ENCODE measurements at places on chromosomes 11 and 22.

DNA sequence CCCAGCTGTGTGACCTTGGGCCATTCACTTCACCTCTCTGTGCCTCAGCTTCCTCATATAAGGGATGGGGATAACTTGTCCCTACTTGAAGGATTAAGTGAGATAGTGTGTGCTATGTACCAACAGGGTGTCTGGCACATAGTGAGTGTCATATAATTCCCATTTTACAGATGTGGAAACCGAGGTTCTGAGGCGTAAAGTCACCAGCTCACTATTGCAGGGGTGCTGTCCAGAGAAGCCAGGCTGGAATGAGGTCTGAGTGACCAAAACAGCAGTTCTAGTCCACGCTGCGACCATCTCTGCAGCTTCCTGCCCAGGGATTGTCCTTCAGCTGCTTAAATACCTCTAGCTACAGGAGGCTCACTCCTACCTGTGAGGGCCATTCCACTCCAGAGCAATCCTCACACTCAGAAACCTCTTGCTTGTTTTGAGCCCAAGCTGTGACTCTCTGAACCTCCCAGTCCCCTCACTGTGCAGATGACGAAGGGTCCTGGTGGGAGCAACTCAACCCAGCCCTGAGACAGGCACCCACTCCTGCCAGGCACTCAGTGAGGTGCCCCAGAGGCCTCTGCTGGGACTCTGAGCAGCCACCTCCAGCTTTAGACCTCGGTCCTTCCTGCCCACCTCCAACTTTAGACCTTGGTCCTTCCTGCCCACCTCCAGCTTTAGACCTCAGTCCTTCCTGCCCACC is 5.8 kb downstream of the MB start:
- DNase-seq = no peak

GRCh38 chr11:114082767-114083181 is 23.3 kb downstream of the ZBTB16 start:
- no peak for DNase-seq

DNA sequence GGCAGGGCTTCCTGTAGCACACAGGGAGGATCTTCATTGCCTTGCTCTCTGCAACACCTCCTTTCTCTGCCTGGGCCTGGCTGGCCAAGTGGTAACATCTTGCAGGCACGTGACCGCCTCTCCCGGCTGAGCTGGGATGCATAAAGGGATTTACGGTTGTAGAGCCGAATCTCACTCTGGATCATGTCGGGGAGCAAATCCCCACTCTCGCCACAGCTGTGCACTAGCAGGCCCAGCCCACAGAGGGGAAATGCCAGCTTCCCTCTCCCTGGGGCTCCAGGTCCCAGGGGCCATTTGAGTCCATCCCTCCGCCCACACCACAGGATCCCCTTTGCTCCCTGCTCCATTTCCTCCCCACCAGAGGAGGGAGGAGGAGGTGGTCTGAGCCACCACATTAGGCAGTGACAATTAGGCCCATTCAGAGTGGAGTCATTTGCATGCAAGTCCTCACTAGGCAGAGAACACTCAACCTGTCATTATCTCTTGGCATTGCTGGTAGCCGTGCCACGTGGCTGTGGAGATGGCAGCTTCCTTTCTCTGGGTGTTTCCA is 196.7 kb downstream of the DSCAML1 start:
- DNase-seq = no peak

- DNase-seq = peak; percentile 81
Observed at GRCh38 chr11:104164028-104164520, at the start of gene PDGFD. PDGFD (minus strand) TSS chr11:104164147.

DNA sequence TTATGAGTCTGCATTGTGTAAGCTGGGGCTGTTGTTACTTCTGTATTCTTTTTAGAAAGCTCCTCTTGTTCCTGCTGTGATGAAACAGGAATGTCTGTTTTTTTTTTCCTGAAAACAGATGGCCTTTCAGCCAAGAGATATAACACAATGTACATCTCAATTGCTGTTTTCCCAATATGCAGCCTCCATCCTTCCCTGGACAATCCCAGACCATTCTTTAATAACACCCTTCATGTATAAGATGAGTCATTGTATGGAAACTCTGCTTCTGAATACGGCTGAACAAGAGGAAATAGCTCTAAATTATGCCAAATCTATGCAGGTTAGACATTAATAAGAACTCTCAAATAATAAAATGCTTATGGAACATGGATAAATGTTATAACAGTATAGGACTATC is 60.2 kb upstream of the LRRC4C start:
- DNase-seq = no peak

DNA sequence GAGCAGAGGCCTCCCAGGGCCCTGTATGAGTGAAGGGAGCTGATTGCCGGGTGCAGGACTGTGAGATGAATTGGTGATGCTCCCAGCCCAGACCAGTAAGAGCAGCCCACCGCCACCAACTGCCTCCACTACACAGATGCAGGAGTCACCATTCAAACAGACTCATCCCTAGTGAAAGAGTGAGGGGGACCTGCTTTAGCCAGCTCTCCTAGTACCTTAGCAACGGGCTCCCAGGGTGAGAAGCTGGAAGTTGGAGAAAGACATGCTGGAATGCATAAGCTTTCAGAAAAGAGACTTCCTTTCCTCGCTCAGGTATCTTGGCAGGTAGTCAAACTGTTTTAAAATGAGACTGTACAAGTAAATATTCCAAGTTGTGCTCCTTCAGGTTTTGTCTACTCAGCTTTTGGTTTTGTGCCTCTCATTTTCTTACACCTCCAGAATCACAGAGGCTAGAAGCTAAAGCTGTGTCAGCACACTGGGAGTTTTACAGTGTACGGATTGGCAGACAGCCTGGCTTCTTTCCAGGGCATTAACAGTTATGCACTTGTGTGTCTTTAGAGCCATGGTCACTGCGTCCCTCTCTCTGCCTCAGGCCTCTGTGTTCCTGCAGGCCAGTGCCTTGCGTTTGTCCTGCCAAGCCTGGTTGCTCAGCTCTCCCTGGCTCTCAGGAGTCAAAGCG is 146.2 kb downstream of the ATXN10 start:
- no peak for DNase-seq

- DNase-seq = no peak
Observed at GRCh38 chr11:104225047-104225446, 61.1 kb upstream of the PDGFD start.

DNA sequence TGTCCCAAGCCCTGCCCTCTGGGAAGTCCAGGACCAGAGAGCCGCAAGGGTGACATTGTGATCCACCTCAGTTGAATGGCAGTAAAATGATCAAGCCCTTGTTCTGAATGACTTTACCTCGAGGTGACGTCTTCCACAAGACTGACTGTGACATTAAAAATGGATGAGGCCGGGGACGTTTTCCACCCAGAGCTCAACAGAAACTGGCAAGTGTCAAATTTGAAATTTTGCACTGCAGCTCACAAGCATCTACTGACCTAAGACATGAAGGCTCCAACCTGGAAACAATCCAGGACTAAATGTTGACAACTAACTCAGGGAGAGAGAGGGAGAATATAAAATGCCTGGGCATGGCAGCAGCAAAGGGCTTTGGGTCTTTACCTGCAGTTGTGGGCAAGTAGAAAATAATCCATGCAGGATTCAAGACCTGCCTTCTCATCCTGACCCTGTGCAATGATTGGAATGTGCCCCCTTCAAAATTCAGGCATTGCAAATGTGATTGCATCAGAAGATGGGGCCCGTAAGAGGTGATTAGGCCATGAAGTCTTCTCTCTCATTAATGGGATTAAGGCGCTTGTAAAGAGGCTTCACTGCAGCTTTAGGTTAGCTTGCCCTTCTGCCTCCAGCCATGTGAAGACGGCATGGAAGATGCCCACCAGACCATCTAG is 33.6 kb upstream of the CLMP start:
- DNase-seq = no peak

DNA sequence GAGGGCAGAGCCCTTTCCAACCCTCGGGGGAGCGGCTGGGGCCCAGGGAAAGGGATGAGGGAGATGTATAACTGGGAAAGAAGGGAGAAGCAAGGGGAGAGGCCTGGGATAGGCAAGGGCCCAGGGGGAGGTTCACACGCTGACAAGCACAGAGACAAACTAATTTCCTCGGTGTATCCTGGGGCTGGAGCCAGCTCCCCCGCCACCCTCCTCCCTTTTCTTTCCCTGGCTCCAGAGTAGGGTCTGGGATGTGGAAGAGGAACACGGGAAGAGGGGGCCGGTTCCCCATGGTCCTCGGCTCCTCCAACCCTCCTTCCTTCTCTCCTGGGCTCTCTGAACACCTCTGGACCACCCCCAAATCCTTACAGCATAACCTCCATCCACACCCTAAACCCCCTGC is 6.9 kb downstream of the CLCF1 start:
- no peak for DNase-seq

- no peak for DNase-seq
Observed at GRCh38 chr22:22825213-22825593, 62.4 kb upstream of the IGLL5 start.

GRCh38 chr22:20024225-20024624 is 3.3 kb downstream of the TANGO2 start:
- no peak for DNase-seq

- DNase-seq = no peak
Observed at GRCh38 chr11:41399323-41399722, 60.1 kb downstream of the LRRC4C start.

- DNase-seq = no peak
Observed at GRCh38 chr11:19777377-19778102, 64.9 kb downstream of the NAV2 start.

DNA sequence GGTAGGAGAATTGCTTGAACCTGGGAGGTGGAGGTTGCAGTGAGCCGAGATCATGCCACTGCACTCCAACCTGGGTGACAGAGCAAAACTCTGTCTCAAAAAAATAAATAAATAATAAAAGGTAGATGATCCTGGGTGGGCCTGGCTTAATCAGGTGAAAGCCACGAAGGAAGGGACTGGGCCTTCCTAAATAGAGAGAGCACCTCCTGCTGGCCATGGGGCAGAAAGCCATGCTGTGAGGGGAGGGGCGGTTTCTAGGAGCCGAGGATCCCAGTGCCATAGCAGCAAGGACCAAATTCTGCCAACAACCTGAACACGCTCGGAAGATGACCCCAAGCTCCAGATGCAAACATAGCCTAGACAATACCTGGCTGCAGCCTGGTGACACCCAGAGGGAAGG is 24.5 kb upstream of the DGKZ start:
- no peak for DNase-seq

DNA sequence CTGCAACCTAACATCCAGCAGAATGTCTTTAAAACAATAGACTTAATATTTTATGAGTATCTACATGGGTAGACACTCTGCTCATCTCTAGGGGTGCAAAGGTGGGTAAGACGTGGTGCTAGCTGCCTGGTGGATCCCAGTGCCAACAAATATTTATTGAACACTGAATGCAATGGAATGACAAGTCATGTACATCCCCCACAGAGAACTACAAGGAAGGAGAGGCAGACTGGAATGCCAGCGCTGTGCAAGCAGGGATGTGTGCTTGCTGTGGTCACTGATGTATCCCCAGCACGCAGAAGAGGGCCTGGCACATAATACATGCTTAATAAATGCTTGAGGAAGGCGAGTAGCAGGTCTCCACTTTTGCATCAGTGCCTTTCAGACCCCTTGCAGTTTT is 61.9 kb downstream of the CD6 start:
- DNase-seq = no peak

- DNase-seq = no peak
Observed at GRCh38 chr11:86403458-86403857, 28.8 kb downstream of the CCDC81 start.

GRCh38 chr11:78365381-78365792 is 52.2 kb downstream of the GAB2 start:
- no peak for DNase-seq

GRCh38 chr11:58765078-58765477 is 33.3 kb upstream of the GLYAT start:
- DNase-seq = no peak

GRCh38 chr22:48949375-48950149 is 878.1 kb downstream of the BRD1 start:
- DNase-seq = peak; percentile 34

- DNase-seq = no peak
Observed at GRCh38 chr11:129739339-129739738, 76.3 kb upstream of the TMEM45B start.

- DNase-seq = no peak
Observed at GRCh38 chr11:17171916-17172315, 35.9 kb downstream of the PIK3C2A start.

GRCh38 chr11:93715797-93716396 is 25.4 kb downstream of the TAF1D start:
- DNase-seq = no peak

DNA sequence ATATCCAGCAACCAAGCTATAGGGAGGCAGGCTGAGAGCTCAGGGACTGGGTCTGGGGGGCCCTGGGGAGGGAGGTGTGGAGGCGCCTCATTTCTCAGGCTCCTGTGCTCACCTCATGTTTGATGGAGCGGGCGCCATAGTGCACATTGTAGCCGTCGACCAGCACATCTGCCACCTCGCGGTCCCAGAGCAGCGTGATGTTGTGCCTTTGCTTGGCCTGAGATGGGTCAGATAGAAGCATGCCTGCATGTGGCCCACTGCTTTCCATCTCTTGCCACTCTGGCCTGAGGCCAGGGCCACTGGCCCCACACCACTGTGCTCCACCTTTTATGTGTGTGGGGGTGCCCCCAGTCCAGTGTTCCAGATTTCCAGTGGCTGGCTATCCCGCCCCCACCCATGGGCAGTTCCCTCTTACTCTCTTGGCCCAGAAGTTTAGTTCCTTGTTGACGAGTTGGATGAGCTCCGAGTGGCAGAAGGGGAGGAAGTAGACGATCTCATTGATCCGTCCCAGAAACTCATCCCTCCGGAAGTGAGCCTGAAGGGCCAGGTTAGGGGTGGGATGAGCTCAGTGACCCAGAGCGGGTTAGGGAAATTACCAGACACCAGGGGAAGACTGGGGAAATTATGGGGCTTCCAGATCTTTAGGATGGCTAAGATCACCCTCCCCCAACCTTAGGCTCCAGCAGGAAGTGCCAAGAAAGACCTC is 50.1 kb upstream of the PHOX2A start:
- peak; percentile 54 for DNase-seq

- DNase-seq = no peak
Observed at GRCh38 chr11:8220261-8221045, 43.2 kb downstream of the LMO1 start.

GRCh38 chr11:70763606-70764005 is 365.3 kb downstream of the CTTN start:
- no peak for DNase-seq

DNA sequence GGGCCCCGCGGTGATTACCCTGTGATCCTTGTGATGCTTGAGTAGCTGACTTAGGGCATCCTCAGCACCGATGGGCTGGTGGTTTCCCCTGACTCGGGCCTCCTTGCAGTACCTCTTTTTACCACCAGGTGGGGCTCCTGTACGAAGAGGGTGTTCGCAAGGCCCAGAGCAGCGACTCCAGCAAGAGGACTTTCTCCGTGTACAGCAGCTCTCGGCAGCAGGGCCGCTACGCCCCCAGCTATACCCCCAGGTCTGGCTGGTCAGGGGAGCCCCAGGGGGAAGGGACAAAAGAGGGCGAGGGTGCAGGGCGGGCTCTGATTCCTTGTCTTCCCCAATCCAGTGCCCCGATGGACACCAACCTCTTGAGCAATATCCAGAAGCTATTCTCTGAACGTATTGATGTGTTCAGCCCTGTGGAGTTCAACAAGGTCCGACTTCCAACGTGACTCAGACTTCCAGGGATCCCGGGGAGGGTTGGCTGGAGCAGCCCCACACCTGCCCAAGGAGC is 1.3 kb upstream of the TM7SF2 start:
- peak; percentile 95 for DNase-seq

GRCh38 chr11:120129570-120129969 is 8.3 kb downstream of the TRIM29 start:
- DNase-seq = no peak

- no peak for DNase-seq
Observed at GRCh38 chr11:24391167-24391566, 105.7 kb upstream of the LUZP2 start.

GRCh38 chr22:46879083-46879482 is 116.6 kb downstream of the TBC1D22A start:
- DNase-seq = no peak

Measured in type B pancreatic cell (in vitro differentiated cells).